Astrocyte of the cerebellum (primary cell): ENCODE measurements at places on chromosomes 7 and 10.

DNA sequence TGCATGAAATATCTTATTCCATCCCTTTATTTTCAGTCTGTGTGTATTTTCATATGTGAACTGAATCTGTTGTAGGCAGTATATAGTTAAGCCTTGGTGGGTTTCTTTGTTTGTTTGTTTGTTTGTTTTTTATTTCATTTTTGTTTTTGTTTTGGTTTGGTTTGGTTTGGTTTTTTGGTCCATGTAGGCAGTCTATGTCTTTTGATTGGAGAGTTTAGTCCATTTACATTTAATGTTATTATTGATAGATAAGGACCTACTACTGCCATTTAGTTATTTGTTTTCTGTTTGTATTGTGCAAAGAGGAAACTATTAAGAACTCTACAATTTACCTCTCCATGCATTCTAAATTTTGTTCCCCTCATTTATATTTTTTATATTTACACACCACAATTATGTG lies 695.9 kb upstream of the GRM3 start:
- no peak for DNase-seq

DNA sequence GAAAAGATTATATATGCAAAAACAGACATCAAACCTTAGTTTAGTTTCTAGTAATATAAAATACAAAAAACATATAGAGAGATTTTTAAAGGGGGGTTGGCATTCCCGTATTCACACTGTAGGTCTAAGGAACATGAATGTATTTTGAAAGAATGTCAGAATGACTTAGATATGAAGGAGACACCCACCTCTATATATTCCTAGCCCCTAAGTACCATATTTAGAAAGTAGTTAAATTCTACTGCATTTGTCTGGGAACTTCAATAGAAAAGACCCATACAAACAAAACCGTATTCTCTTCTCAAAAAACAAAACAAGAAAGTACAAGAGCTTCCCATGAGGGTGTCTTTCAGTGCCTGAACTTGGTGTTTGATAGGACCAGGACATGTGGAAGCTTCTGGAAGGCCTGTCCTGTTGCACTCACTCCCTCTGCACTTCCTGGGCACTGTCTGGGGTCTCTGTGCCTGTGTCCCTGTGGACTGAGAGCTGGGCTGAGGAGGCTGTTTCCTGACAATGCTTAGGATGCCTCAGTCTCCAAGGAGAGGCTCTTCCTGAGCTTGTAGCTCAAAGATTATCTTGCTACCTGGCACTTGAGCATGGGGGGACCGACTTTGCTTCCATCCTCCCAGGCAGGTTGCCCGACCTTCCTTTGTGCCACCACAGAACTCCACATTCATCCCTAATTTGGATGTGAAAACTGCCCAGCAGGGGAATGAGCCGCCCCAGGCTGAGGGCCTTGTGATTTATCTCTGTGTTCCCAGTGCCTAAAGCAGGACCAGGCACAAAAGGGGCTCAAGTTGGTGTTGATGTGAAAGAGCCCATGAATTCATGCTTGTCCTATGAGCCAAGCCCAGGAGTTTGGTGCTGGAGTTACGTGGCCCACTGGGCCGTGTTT lies 44.4 kb upstream of the KLF6 start:
- DNase-seq: no peak

- no peak for DNase-seq
Measured at GRCh38 chr7:126286317-126286716, 966.4 kb downstream of the GRM8 start.

- DNase-seq: no peak
Measured at GRCh38 chr7:144481833-144482232, 78.3 kb upstream of the NOBOX start.

- DNase-seq: peak; percentile 97
Measured at GRCh38 chr10:126421756-126422256, 33.5 kb upstream of the ADAM12 start.

DNA sequence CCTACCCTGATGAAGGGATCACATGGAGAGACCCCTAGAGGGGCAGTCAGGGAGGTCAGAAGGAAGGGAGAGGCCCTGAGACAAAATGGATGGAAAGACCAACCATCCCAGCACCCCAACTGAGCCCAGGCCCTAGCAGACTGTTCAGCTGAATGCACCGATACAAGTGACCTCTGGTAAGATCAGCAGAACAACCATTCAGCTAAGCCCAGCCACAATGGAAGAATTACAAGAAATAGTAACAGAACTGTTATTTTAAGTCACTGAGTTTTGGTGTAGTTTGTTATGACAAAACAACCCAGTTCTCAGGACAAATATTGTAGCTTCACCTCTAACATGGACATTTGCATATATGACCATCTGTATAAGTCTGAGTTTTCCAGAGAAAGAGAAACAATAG lies 210.4 kb upstream of the SVIL start:
- DNase-seq: no peak

DNA sequence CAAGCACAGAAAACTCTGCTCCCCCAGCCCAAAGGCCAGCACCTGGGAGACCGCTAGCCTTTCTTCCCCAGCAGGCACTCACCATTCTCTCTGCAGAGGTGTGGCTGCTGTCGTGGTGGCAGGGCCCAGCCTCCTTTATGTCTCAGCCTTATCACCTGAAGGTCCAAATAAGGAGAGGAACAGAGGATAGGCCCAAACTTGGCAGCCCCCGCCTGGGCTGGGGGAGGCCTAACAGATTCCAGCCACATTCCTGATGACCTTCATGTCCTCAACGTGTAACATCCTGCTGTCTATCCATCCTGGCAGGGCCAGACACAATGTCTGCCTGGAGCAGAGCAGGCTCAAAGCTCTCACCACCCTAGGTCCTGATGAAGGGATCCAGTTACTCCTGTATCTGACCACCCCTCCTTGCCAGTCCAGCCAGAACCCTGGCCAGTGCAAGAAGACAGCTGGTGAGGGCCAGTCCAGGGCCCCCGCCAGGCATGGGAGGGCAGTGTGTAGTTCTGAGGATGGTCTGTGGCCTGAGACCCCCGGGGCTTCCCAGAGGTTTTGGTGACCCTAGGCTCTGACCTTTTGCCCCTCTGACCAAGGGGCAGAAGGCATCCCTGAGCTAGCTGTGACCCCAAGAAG lies at the start of gene MYL7:
TSS of gene MYL7 (minus strand) at position 112 of the 630 bp plus-strand sequence. CDS start at position 85, 27 bp downstream.
- no peak for DNase-seq

GRCh38 chr7:93218997-93219827 lies 7.1 kb downstream of the HEPACAM2 start:
- DNase-seq: no peak

DNA sequence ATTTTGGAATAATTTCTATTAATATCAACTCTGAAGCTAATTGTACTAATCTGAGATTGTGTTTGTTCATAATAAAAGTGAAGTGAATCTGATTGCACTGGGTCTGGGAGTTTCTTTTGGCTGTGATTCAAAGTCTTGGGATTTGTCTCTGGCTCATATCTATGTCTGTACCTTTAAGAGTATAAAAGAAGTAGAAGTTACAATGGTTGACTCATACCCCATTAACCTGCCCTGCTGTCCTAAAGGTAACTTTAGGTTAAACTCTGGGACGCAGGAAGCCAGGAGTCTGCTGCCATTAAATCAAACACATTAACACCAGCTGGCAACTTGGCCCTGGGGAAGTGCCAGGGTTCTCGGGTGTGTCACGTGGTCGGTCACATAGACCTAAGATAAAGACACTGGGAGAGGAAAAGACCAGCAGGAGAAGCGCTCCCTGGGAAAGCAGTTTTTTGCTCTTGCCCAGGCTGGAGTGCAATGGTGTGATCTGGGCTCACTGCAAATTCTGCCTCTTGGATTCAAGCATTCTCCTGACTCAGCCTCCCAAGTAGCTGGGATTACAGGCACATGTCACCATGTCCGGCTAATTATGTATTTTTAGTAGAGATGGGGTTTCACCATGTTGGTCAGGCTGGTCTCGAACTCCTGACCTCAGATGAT lies 17.8 kb downstream of the SCD start:
- peak; percentile 61 for DNase-seq

DNA sequence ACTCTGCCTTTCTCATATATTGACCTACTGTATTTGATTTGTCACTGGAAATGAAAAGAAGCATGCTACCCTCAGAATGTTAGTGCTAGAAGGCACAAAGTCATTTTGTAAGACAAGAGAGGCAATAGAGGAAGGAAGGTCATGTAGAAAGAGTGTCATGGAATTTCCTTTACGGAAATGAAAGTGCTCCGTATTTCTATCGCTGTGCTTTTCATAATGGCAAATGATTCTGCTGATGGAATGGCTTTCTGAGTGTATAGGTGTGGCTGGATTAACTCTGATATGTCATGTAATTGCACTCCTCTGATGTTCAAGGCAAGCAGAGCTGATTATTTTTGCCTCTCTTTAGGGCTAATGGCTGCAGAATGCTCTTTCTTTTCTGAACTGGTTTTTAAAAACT lies 15.5 kb upstream of the STEAP4 start:
- DNase-seq: no peak

DNA sequence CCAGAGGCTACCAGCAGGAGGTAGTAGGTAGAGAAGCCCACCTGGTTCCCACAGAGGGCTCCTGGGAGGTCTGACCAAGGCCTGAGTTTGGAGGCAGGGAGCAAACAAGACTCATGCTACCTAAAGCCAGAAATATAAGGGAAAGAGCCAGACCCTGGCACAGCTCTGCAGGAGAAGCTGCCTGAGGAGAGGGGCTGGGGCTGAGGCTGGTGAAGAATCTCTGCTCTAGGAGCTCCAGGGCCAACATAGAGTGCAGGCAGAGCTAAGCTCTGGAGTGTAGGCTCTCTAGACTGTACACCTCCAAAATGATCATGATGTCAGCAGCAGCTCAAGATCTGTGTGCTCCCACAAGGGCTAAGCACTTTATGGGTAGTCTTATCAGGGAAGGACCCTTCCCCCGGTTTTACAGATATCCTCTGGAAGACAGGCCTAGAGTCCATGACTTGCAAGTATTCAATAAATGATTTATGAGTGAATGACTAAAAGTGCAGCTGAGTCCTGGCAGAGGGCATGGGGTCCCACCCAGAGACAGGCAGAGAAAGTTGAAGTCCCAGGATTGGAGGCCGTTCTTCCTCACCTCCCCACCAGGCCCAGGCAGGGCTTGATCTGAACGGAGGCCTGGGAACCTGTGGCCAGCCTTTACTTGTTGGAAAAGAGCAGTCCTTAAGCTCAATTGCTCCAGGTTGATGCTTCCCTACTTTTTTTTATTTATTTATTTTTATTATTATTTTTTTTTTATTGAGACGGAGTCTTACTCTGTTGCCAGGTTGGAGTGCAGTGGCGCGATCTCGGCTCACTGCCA lies 71.5 kb upstream of the LRRC4 start:
- no peak for DNase-seq

- DNase-seq: no peak
Measured at GRCh38 chr7:40833888-40834234, 699.1 kb downstream of the SUGCT start.

- DNase-seq: no peak
Measured at GRCh38 chr10:99370993-99371392, 41.8 kb downstream of the CNNM1 start.

DNA sequence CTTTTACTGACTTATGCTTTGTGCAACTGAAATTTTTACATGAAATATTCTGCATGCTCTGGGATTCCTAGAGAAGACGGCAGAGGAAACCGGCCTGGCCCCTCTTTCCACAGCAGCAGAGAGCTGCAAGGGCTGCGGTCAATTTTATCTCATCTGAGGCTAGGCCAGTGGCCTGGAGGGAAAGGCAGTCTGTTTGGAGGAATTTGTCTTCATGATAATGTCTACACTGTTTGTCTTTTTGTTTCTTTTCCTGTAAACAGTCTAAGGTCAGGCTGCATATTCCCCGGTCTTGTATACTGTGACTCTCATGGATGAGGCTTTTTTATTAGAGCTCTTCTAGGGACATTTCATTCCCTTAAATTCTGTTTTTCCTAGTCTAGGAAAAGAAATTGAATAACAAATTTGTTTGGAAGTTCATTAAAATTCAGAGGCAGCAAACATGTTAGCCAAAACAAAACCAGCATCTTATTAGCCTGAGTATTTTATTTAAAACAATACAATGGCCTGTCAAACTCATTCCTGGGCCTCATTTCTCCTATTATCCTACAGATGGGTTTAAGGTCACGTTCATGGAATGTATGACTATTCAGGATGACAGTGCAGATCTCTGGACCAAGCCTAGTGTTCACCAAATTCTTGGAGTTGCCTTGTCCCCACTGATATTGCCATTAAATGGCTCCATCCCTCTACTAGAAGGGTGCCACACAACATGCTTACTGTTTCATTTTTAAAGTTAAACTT lies 26.4 kb downstream of the LAMB4 start:
- no peak for DNase-seq

DNA sequence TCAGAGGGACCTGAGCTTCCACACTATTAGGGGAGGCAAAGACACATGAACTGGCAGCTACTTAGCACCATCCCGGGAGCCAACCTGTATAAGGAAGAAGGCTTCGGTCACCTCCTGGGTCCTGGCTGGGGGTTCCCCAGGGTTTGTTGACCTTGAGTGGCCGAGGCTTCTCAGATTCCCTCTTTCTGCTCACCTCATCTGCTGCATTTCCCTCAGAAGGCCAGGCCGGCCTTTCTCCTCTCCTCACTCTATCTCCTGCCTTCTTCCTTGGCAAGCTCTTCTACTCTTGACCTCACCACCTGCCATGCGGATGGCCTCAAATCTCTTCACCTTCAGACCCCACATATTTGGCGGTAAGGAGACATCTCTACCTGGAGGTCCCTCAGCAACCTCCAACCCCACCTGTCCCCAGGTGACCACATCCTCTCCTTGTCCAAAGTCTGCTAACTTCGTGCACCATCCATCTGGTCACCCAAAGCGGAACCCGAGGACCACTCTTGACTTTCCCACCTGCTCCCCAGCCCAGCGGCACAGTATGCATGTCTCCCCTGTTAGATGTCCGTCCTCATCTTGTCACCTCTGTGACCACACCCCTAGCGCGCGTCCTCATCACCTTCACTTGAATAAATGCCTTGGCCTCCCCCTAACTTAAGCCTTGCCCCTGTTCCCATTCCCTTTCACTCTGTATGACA lies 133.8 kb upstream of the UNC5B start:
- no peak for DNase-seq

- DNase-seq: no peak
Measured at GRCh38 chr10:110008518-110009339, 945 bp downstream of the ADD3 start.

DNA sequence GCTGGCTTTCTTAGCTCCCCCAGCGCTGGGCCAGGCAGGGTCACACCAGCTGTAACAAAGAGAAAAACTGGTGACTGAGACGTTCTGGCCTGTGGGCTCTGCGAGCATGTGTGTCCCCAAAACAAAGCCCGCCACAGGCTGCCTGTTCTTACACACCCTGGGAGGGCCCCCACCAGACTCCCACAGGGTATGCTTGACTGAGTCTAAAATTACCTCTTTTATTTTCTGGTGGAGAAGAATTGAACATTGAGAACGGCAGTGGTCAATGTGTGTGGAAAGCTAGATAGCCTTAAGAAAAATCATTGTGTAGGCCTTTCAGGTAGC lies 808 bp downstream of the C10orf71 start:
- DNase-seq: no peak

DNA sequence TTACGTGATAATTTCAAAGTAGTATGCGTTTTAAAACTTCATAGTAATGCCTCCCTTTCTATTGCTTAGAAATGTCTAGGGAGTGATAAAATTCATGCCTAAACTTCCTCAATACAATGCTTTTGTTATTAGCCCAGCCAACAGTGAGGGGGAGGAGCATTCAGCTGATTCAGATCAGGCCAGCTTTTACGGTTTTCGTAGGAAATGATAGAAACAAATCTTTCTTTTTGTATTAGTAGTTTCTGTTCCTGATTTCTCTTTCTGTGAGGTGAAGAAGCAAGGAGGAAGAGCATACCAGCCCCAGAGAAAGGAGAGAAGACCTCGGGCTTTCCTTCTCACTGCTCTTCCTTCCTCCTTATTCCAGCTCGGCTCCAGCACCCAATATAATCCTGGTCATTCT lies 35.2 kb upstream of the ITPRID1 start:
- DNase-seq: no peak

- no peak for DNase-seq
Measured at GRCh38 chr7:131122394-131122793, 205.3 kb upstream of the MKLN1 start.

GRCh38 chr7:50774319-50774718 lies 8.4 kb downstream of the GRB10 start:
- no peak for DNase-seq
